ENCODE measurements at places on chromosomes 5 and 9. TPM values are rescaled to one million over a fixed set of nuclear protein-coding genes. Genes with fewer than 3 reads are reported as not detected.

GRCh38 chr9:100352201-100352726 lies 478 bp downstream of the TEX10 start:
- DNase-seq, result no peak

GRCh38 chr5:34806532-34806931 lies 32.4 kb upstream of the TTC23L start:
- no peak for DNase-seq

GRCh38 chr9:125496313-125496834 lies 210.6 kb downstream of the MAPKAP1 start:
- DNase-seq, result no peak

GRCh38 chr5:158881091-158881880 lies 218.4 kb downstream of the EBF1 start:
- no peak for DNase-seq

DNA sequence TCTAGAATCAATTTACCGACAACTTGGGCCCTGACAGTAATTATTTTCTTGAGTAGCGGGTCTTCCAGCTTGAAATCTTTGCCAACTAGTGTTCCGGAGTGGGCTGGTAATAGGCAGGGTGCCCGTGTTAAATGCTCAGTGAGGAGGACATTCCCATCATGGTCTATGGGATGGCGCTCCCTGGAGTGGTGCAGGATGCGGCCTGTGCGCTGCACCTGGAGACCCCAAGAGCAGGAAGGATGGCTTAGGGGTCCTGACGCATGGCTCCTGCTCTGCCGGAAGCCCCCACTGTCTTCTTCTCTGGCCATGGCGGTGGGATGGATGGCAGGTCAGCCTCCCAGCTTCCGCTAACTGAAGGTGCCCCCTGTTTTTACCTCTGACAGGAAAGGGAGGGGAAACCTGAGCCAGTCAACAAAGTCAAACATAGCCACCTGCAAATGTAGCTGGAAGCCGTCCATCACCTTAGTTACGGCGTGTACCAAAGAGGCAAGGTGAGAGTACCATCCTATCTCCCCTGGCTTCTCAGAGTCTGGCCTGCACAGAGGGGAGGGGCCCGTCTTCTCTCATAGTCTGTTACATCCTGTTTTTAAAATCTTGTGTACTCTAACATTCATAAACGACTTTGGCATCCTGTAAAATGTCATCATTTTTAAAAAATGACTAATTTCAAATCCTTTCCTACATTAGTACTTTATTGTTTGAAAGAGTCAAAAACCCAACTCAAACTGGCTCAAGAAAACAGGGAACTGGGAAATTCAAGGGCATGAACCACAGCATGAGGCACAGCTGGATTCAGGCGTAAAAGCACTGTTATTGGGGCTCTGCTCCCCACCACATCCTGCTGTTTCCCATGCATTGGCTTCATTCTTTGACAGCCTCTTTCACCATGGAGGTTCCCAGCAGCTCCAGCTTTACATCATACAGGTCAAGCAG lies 28.5 kb upstream of the UNC5A start:
- no peak for DNase-seq

GRCh38 chr5:13662626-13663025 lies 281.9 kb downstream of the DNAH5 start:
- DNase-seq, result no peak

DNA sequence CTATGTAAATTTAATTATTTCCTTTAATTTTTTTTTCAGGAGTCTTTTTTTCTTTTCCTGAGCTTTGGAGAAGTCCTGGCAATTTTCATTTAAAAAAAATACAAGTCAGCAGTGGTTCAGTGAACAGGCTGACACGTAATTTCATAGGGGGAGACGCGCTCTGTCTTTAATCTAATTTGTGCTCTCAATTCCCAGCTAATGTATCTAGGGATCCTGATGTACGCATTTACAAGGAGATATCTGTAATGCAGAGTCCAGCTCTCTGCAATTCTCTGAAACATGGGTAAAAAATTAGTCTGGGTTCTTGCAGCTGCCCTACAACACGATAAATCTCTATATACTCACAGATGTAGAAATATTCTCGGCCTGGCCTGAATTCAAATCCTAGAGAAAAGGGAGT lies 243.9 kb downstream of the EFNA5 start:
- DNase-seq, result no peak

GRCh38 chr5:72005671-72006070 lies 101.6 kb upstream of the MAP1B start:
- no peak for DNase-seq

- DNase-seq, result no peak
Observed at GRCh38 chr9:4050916-4051315, 249.0 kb downstream of the GLIS3 start.

The ABL1 gene
- 32.9 TPM for total RNA-seq

The CARTPT gene
- not detected for total RNA-seq

The TMEM215 gene
- total RNA-seq, result not detected

Measured in activated naive CD8-positive, alpha-beta T cell treated with anti-CD3 and anti-CD28 coated beads, Interleukin-2, amount 10 ng/mL, durations not matched to agents 7 days and 5 days (primary cell).